ENCODE measurements at places on chromosomes 3 and 15.
A peak's percentile ranks its signal among the peaks of the same experiment; 100 is the strongest.

GRCh38 chr3:31925271-31925630, 55.8 kb downstream of the OSBPL10 start:
- DNase-seq: peak; percentile 27

- no peak for DNase-seq
Measured at GRCh38 chr3:152269056-152269830, 514 bp downstream of the MBNL1 start.

- DNase-seq: no peak
Measured at GRCh38 chr3:46299608-46300460, 54.1 kb upstream of the CCR2 start.

DNA sequence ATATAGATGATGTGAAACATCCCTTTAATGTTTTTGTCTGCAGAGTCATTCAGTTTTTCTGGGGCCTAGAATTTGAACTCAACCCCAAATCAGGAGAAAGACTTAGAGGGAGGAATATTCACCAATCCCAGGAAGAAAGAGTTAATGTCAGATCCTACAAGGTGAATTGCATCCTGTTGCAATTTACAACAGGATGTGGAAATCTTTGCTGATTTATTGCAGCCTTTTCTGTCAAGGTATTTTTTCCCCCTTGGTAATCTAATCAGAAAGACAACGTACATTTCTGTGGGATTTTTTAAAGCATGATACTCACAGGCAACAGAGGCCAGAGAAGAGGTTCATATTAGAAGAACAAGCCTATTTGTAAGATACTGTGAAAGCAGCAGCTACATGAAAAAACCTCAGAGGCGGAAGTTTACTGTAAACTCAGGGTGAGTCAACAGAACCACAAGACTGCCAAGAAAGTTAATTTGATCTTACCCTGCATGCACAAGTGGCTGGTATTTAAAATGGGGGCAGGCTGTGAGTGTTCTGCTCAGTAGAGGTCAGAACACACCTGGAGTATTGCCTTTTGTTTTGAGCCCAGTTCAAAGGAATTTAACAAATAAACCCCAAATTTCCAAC, 531.9 kb downstream of the AGBL1 start:
- DNase-seq: peak; percentile 22

DNA sequence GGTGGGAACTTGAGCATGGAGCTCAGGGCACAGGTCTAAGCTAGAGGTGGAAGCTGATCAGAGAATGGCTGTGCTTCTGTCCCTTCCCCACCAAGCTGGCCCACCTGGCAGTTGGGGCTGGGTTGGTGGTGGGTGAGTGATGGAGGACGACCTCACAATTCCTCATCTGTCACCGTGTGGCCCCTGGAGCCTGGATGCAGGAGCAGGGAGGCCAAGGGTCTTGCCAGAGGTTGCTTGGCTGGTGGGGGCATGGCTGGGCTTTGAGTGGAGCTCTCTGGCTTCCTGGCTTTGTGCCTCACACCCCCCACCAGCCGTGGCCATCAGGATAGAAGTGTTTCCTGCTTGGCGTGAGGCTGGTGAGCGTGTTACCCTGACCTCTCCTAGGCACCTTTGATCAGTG, 36.0 kb downstream of the FBLN2 start:
- DNase-seq: no peak

GRCh38 chr3:140152851-140153639, 218.1 kb downstream of the CLSTN2 start:
- DNase-seq: no peak

DNA sequence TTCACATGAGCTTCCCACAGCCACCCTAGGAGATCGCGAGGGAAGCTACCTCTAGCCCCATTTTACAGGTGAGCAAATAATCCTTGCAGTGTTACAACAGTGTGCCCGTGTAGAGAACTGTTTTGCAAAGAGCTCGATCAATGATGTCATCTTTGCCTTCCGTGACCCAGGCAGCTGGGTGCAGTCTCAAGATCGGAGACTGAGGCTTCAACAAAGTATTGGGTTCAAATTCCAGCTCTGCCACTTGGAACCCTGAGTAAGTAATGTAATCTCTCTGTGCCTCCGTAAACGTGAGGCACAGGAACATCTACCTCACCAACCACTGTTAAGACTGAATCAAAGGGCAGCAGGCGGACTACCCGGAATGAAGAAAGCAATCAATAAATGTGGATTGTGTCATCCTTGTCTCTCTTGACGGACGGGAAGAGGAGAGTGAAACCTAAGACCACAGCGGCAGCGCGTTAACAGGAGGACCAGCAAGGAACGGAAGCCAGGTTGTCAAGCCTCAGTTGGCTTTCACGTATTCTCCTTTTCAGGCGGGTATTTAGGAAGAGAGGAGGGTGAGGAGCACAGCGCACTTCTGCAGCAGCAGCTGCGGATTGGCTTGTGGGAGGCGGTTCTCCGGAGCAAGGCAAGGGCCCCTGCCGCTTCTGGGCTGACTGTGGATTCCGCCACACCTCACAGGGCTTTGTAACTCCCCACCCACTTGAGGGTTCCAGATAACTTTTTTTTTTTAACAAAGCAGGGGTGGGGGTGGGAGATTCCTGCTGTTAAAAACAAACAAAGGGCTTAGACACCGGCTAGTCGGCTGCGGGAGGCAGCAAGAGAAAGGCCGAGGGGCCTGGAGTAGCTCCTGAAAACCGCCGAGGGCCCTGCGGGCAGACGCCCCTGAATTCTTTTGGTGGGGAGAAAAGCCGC, 1.5 kb upstream of the SMAD3 start:
- DNase-seq: no peak

GRCh38 chr15:71312731-71313460, 197.6 kb downstream of the THSD4 start:
- DNase-seq: no peak

- peak; percentile 26 for DNase-seq
Measured at GRCh38 chr3:126474498-126475412, 936 bp downstream of the ZXDC start.

- DNase-seq: no peak
Measured at GRCh38 chr15:43104426-43104825, 1.4 kb downstream of the UBR1 start.

GRCh38 chr3:129892857-129893580, 492 bp downstream of the TMCC1 start:
- DNase-seq: peak; percentile 63

- peak; percentile 20 for DNase-seq
Measured at GRCh38 chr3:125121246-125122010, 65.6 kb upstream of the HEG1 start.

DNA sequence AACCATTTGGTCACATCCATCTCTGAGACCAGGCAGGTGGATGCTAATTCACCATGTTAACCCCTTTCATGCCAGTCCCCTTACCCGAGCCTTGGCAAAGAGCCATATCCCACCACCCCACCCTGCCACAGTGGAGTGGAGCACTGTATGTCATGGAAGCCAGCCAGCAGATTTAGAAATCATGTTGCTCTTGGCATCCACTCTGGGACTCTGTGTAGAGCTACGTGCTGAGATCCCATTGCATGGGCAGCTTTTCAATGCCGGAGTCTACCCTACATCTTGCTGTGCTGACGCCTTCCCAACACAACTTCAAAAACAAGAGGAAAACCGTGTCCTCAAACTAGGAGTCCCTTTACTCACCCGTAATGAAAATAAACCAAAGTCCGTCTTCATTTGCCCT, 131.0 kb downstream of the NTRK3 start:
- no peak for DNase-seq

GRCh38 chr15:66068801-66069200, 184.7 kb downstream of the MEGF11 start:
- no peak for DNase-seq

- DNase-seq: no peak
Measured at GRCh38 chr3:66989241-66989640, 8.9 kb upstream of the KBTBD8 start.

- DNase-seq: peak; percentile 78
Measured at GRCh38 chr3:196207833-196208607, 3.2 kb downstream of the ZDHHC19 start.

GRCh38 chr15:65087411-65087810, 10.9 kb downstream of the KBTBD13 start:
- DNase-seq: no peak

DNA sequence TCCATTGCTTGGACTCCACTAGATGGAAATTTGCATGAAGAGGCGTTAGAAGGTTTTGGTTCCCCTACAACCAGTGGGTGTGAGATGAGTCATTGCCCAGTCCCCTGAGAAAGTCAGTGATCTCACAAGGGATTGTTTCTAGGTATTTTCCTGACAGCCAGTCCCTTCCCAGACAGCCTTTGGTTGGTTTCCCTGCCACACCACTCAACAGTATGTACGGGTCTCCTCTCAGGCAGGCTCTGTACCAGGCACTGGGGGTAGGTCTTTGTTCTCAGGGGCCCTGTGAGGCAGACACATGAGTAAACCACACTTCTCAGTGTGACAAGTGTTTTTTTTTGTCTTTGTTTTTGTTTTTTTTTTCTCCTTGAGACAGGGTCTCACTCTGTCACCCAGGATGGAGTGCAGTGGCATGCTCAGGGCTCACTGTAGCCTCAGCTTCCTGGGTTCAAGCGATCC, 4.0 kb downstream of the LAMP3 start:
- DNase-seq: peak; percentile 52

DNA sequence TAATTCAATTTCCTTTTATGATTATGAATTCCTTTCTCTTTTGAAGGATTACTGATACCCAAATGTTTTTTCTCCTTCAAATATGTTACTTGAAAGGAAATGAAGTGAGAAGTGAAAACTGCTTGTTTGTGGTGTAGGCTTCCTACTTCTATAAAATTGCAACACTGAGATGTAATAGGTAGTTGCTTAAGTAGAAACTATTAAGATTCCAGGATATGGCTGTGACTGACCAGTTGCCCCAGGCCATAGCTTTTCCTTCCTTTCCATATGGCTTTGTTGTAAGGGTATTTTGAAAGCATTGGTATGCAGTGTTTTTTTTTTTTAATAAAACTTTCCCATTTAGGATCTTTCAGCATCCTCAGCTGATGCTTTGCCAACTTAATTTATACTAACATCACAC, 28.5 kb downstream of the DNAJC13 start:
- DNase-seq: no peak

All from stimulated activated CD4-positive, alpha-beta T cell treated with anti-CD3 and anti-CD28 coated beads, Interleukin-1b, Interleukin-23, amount 100 ng/mL, for 48 hours (primary cell).